HFFc6 (cell line): ENCODE measurements at places on chromosomes 7 and 10. TPM values are rescaled to one million over a fixed set of nuclear protein-coding genes. Genes with fewer than 3 reads are reported as not detected.
A peak's percentile ranks its signal among the peaks of the same experiment; 100 is the strongest.

DNA sequence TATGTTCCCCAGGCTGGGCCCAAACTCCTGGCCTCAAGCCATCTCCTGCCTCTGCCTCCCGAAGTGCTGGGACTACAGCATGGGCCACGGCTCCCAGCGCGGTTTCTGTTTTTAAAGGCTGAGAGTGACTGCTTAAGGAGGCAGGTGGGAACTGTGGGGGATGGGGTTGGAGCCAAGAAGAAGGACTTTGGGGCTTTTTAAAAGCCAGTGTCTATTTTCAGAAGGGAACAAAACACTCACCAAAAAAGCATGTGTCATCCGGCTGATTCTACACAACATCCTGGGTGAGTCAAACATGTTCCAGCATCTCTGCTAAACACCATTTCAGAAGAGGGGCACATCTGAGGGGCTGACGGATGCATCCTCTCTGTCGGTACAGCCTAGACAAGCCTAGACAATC, 824.5 kb downstream of the TYW1 start:
- no peak overlapping the region for H3K4me3 ChIP-seq
- no peak for DNase-seq
- peaks cover 3% of the 10 kb centered on the region; the same call in 1 of the 2 replicates for H3K27me3 ChIP-seq
- no peaks in the 10 kb centered on the region for H3K4me1 ChIP-seq

TFPI2 gene
- total RNA-seq = 31.4 and 41.6 TPM in 2 replicates

DNA sequence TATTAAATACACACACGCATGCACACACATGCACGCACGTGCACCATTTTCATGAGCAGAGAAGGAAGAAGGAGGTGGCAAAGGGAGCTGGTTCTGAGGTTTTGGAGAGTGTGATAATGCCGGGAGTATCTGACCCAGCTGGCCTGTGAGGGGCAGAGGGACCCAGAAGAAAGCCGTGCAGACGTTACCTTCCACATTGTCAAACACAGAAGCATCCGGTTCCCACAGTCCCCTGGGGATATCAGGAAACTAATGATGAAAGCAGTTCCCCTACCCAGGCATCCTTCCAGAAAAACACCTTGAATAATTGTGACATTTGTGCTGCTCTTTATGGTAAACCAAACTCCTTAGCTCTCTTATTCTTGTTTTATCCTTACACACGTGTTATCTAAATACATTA, 85.7 kb upstream of the FAM180A start:
- peaks cover 9% of the 10 kb centered on the region for H3K27me3 ChIP-seq
- DNase-seq = no peak
- H3K36me3 ChIP-seq = no peaks in the 10 kb centered on the region
- no peak overlapping the region for H3K4me3 ChIP-seq
- no peak overlapping the region for H3K27ac ChIP-seq

GRCh38 chr7:131909151-131909768, 352.8 kb upstream of the PODXL start:
- no peak for DNase-seq
- no peaks in the 10 kb centered on the region for H3K4me1 ChIP-seq
- H3K27me3 ChIP-seq = peaks cover 70% of the 10 kb centered on the region

NUTM2A gene
- 0.18 to 0.19 TPM in 2 of 3 replicates, not detected in the other for total RNA-seq

DNA sequence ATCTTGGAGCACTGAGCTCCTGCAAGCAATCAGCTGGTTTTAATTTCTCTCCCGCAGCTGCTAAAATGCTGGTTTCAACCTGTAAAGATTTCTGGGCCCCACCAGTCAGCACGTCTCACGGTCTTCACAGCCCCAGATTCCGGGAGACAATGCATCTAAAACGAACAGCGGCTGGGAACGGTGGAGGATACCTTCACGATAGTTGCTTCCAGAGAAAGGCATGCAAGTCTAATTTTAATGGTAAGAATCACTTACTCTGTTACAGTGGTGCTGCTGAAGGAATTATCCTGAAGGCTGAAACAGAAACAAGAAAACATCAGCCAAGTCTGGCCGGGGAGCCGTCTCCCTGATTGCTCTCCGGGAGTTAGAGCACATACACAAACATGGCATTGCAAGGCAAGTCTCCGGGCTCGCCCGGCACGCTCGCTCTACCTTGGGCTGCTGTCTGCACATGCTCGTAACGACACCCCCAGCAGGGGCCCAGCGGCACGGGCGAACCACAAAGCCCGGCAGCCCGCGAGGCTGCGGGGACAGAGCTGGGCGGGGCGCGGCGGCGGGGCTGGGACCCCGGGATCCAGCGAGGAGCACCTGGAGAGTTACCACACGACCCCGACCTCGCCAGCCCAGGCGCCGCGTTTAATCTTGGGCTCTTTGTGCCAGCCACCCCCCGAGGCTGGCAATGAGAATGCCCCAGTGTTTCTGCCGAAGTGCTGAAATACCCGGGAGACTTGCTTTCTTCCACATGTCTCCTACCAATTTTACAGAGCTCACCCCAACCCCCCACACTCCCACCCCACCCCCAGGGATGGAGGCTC, at the start of gene FAM13C:
FAM13C (minus strand) TSS at position 406 of the 815 bp plus-strand sequence; CDS start at position 317, 89 bp downstream.
- DNase-seq = peak; percentile 1
- H3K36me3 ChIP-seq = no peaks in the 10 kb centered on the region
- H3K27me3 ChIP-seq = peaks cover 4% of the 10 kb centered on the region; the same call in 1 of the 2 replicates
- H3K4me3 ChIP-seq = peak within 1 kb of the TSS; percentile 81

SLC39A12 gene
- not detected in 2 replicates for total RNA-seq

GRCh38 chr7:74656441-74656836, 1.1 kb upstream of the GTF2I start:
- peaks cover 40% of the 10 kb centered on the region for H3K4me1 ChIP-seq
- H3K4me3 ChIP-seq = peak overlapping the region; percentile 90
- no peaks in the 10 kb centered on the region; the same call in 1 of the 2 replicates for H3K27me3 ChIP-seq
- peak overlapping the region; percentile 86 for H3K27ac ChIP-seq

DNA sequence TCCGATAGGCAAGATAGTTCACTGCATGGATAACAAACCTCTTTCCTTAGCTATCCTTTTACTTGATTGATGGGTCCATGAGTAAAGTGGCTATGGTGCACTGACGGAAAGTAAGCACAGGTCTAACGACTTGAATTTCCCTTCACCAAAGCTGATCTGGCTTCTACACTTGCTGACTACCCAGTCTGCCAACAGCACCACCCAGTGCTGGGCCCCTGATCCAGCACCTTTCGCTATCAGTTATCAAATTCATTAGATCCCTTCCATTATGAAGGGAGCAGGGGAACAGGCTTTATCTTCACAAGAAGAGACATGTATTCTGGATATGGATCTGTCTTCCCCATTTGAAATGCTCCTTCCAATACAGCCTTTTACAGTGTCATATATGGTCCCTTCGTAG, 855.9 kb downstream of the GRID1 start:
- H3K27me3 ChIP-seq = no peaks in the 10 kb centered on the region
- H3K36me3 ChIP-seq = no peaks in the 10 kb centered on the region
- no peaks in the 10 kb centered on the region for H3K4me1 ChIP-seq

C10orf143 gene
- 2.3 to 3.6 TPM (median 2.5 TPM) in 3 replicates for total RNA-seq

DNA sequence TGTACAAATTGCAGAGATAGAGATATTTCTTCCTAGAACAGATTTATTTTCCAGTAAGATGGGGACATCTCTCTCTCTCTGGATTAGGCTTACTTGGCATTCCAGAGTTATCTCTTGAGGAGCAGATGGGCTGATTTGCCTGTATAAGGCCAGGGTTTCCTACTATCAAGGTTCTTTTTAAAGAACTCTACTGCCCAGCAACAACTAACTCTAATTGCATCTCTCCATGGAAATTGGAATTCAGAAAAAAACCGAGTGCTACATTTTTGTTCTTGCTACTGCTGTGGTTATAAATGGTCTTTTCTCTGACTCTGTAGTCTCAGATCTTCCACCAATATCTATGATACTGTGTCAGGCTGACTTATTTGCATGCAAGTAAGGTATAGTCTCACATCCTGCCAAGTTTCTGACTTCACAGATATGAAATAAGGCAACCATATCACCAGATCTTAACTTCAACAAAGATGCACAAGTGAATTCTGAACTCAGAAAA, 161.1 kb downstream of the CRPPA start:
- no peak overlapping the region for H3K27ac ChIP-seq
- H3K4me3 ChIP-seq = no peak overlapping the region
- H3K4me1 ChIP-seq = no peaks in the 10 kb centered on the region
- DNase-seq = no peak
- peaks cover 13% of the 10 kb centered on the region for H3K36me3 ChIP-seq

GSAP gene
- total RNA-seq = 1.7 to 2.8 TPM (median 1.9 TPM) in 3 replicates

DNA sequence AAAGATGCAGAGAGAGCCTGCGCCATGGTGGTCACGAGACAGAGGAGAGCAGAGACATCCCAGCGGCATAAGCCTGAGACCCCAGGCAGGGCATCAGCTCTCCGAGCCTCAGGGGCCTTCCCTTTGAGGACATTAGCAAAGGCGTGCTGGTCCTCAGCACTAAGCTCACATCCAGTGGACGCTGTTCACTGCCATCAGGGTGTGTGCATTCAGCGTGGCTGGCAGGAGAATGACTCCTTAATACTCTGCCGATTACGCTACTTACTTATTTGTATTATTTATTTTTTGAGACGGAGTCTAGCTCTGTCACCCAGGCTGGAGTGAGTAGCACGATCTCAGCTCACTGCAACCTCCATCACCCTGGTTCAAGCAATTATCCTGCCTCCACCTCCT, 290.2 kb downstream of the KLF6 start:
- peaks cover 7% of the 10 kb centered on the region for H3K4me1 ChIP-seq
- no peak overlapping the region for H3K27ac ChIP-seq
- no peaks in the 10 kb centered on the region for H3K36me3 ChIP-seq
- no peak for DNase-seq

DNA sequence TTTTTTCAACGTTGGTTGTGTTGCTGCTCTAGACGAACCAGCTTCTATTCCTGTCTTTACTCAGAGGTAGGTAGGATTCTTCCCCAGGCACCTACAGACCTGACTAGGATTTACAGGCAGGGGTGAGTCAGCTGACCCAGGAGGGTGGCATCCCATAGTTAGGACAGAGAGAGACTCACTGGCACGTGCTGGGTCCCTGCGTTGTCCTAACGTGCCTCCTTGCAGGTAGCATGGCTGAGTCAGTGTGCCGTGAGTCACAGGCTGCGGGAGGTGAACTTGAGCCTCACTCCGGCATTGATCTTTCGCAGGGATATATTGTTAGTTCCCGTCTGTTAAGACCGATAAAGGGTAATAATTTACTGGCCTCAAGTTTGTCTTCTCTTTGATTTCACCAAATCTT, 96.5 kb downstream of the PFKFB3 start:
- peaks cover 38% of the 10 kb centered on the region for H3K4me1 ChIP-seq
- no peak overlapping the region for H3K27ac ChIP-seq
- no peak for DNase-seq
- H3K4me3 ChIP-seq = no peak overlapping the region
- peaks cover 2% of the 10 kb centered on the region for H3K27me3 ChIP-seq

DNA sequence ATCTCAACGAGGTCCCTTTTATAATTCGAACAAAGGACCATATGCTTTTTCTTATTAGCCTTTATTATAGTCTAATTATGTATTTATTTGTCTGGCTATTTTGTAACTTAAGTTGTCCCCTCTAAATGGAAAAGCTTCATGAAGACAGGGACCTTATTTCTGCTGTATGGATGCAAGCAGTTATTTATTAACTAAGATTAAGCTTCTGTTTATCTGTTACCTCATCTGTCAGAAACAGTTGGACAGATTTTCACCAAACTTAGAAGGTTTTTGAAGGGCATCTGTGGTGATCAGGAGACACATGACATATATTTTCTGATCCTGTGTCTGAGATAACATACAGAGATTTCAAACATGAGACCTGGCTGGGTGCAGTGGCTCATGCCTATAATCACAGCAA, 43.2 kb downstream of the KAT6B start:
- H3K27ac ChIP-seq = no peak overlapping the region
- no peaks in the 10 kb centered on the region; the same call in 1 of the 2 replicates for H3K27me3 ChIP-seq
- no peaks in the 10 kb centered on the region for H3K36me3 ChIP-seq
- H3K4me1 ChIP-seq = peaks cover 9% of the 10 kb centered on the region
- no peak for DNase-seq
- no peak overlapping the region for H3K4me3 ChIP-seq
